ENCODE measurements at places on chromosomes 1 and 21.

DNA sequence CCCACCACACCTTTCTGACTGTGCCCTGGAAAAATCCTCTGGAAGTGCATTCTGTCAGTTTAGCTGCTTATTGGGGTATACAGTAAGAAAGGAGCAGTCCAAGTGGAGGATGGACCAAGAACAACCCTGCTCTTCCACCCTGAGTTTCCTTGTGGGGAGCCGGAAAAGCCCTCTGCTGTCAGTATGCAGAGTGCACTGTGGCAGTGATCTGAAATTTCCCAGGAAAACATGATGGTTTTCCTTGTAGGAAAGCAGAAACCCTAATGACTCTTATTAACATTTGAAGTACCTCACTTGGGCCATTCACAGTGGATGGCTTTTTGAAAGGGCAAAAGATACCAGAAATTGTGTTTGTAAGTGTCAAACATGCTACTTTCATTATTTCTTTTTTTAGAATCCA lies 20.5 kb downstream of the ELAVL4 start:
- no peak for DNase-seq

DNA sequence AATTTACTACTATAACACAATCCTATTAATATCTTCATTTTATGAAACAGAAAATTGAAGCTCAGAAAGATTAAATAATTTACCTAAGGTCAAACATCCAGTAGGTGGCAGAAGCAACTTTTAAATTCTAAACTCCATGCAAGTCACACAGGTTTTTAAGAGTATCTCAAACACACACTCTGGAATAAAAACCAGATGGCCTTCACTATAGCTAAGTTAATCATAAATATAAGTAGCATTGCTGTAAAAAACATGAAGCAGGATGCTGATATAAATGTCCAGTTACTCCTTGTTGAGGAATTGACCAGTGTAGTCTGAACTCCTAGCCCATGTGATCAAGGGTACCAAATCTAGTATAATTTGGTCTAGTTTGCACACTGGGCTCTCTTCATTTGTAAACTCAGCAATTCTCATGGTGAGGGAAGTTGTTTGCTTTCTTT lies 9.4 kb upstream of the FMO3 start:
- peak; percentile 49 for DNase-seq

- peak; percentile 89 for DNase-seq
Observed at GRCh38 chr1:33342041-33342723, 21.3 kb upstream of the A3GALT2 start.

GRCh38 chr1:67850611-67851075 lies 17.4 kb upstream of the GNG12 start:
- DNase-seq, result peak; percentile 45

DNA sequence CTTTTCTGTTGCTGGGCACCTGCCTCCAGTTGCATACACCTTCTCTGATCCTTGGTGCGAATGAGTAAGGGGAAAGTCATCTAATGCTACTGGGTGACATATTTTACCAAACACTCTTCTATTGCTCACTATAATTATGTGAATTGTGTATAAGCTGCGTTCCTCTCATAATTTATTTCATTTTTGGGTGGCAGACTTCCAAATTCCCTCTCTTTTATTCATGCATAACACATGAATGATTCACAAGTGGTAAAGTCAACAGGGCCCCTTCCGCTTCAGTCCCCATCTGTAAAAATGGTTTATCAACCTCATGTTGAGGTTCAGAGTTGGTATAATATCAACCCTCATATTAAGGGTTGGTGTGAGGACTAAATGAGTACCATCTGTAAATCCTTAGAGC lies 3.2 kb upstream of the QSOX1 start:
- peak; percentile 82 for DNase-seq

Data from fibroblast of skin of left biceps (primary cell).